ENCODE measurements at places on chromosomes 7 and 10.

DNA sequence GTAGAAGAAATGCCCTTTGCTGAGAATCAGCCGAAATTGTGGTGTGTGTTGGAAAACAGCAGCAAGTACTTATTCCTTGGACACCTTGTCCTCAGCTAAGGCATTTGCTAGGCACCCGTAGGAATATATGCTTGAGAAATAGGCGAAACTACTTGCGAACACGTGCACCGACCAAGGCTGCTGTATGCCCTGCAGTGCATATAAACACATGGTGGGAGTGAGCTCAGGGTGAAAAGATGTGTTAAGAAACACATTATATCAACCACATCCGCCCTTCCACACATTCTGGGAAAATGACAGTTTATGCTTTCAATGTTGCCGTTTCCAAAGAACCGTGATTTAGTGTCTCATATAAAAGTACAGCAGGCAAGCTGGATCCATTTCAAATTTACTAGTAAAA, 199.2 kb downstream of the JCAD start:
- DNase-seq = no peak

DNA sequence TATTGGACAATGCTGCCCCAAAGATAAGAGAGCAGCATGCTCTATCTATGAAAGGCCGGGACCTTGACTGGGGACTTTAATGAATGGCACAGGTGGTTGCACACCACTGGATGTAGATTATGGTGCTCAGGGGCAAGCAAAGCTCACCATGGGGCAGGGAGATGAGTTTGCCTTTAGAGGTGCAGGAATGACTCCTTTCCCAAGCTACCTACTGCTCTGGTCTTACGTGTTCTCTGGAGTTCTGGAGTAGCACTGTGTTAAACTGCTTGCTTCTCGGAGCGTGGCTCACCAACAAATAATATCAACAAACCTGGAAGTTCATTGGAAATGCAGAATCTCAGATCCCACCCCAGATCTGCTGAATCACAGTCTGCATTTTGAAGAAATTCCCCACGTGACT, 445.3 kb downstream of the RPS24 start:
- no peak for DNase-seq

- DNase-seq = no peak
These were observed 258.4 kb downstream of the PLXNA4 start for GRCh38 chr7:132317701-132318351.

- DNase-seq = no peak
These were observed 264.3 kb downstream of the CACNA2D1 start for GRCh38 chr7:82179311-82179710.

GRCh38 chr7:119197172-119197876, 972.8 kb downstream of the ANKRD7 start:
- DNase-seq = no peak

DNA sequence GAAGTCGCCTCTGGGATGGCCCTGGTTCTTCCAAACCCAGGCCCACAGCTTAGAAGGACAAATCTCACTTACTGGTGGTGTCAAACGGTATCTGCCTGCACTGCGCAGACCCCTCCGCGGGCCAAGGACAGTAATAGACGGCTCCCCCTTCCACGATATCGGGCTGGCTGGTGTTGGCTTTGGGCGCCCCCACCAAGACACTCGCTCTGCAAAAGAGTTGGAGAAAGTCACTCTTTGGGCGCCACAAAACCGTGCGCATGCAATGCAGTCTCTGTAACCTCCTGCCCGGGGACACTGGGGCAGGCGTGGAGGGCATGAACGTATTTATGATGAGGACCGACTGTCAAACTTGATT, 1.1 kb downstream of the ITGA8 start:
- DNase-seq = no peak

DNA sequence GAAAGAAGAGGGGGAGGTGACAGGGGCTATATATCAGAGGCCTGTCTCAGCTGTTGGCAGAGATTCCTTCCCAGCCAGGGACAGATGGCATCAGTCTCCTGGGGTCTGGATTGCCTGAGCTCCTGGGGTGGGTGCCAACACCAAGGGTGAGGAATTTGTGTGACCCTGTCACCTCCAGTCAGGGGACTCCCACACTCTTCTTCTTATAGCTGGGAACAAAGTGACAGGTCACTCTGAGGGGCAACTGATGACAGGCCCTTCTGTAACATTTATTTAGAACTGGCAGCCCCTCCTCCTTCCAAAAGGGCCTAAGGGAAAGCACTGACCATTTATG, 53.7 kb upstream of the DUSP5 start:
- DNase-seq = no peak

DNA sequence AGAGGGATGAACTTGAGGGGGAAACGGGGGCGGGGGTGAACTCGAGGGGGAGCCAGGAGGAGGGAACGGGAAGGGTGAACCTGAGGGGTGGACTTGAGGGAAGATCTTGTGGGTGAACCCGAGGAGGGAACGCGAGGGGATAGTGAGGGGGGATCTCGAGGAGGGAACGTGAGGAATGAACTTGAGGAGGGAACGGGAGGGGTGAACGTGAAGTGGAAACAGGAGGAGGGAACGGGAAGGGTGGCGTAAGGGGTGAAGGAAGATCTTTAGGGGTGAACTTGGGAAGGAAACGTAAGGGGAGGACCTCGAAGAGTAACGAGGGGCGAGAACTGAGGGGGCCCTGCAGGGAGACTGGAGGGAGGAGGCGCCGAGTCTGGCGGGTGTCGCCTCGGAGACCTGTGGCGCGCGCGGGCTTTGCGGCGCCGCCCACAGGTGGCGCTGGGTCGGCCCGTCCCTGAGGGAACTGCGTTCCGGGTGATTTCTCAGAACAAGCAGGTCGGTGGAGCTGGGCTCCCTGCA, 651 bp downstream of the MYO3A start:
- DNase-seq = peak; percentile 88

DNA sequence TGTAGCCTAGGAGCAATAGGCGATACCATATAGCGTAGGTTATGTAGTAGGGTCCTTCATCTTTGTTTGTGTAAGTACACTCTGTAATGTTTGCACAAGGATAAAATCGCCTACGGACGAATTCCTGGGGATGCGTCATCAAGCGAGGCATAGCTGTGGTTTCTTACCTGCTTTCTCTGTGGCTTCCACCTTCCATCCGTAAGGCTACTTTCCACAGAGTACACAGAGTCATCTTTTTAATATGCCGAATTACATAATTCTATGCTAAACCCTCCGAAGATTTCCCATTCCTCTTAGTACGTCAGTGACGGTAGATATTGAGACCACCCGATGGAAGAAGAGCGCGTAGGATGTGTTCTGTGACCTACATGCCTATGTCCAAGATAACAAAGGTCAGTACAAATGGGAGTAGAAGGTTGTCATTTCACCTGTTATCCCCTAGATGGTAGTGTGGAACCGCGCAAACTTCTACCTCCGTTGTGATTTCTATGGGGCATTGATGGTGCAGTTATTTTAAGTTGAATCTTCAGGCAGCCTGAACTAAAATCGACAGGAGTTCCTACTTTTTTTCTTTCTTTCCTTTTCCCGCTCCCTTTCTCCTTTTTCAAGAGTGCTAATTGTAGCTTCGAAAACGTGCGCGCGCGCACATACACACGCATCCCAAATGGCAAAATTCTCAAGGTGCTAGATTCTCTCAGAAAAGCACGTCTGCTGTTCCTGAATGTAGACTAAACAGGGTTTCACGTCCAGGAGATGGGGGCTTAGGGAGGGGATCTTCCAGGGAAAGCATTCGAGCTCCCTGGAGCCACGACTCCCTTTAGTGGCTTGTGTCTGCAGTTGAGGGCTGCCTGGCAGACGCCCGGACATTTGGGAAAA, 111.7 kb upstream of the MBL2 start:
- peak; percentile 2 for DNase-seq

- peak; percentile 24 for DNase-seq
These were observed 704 bp upstream of the ERLIN1 start for GRCh38 chr10:100186253-100187212.

- no peak for DNase-seq
These were observed 19.2 kb upstream of the MET start for GRCh38 chr7:116652793-116653192.

DNA sequence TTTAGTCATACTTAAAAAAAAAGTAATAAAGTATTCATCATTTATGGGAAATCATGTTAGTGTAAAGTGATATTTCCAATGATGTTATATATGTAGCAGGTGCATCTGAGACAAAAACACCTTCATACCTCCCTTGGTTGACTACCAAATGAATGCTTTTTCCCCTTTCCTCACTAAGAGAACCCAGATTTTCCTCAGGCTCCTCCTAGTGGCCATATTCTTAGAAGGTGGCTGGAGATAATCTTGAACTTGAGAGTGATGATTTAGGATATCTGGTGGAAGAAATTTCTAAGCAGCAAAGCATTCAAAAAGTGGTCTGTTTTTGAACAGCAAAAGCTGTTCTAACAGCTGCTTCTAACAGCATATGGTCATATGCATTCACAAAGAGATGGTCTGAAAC, 16.8 kb upstream of the DNAH11 start:
- DNase-seq = no peak

GRCh38 chr10:132681858-132682755, 103.8 kb downstream of the NKX6-2 start:
- no peak for DNase-seq

DNA sequence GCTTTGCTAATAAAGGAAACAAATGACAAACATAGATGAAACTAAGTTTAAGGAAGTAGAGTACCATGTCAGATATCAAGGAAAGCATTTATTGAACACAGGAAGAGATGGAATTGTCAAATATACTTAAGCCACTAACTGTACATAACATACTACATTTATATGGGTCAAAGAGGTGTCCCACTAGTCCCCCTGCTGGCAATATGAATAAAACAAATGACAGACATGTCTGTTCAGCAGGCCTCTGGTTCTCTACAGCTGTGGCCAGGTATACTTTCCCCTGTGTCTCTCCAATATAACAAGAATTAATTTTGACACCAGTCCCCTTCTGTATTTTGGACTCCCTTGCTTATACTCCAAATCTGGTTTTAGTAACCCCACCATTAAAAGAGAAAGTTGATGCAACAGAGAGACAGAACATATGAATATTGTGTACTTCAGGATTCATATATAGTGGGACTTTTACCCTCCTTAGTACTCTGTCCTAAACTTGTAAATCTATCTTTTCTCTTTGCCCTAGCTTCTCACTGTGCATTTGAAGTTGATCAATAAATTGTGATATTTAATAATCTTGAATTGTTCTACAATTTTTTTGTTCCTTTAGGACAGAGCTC, 42.9 kb downstream of the CD36 start:
- DNase-seq = peak; percentile 43

DNA sequence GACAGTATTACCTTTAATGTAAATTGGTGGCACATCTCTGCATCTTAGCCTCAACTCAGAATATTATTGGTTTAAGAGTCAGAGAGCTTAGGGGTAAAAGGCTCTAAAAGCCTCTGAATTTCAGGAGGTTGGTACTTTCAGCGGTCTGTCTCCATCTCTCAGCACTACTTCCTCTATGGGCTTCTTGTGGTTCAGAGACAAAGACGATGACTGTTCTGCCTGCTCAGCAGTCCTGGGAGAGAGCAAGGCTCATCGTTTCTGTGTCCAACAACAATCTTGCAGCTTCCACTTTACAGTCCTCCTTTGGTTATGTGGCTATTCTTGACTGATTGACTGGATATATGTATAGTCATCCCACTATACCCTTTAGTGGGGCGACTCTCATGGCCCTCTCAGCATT, 394.7 kb downstream of the AUTS2 start:
- DNase-seq = no peak

GRCh38 chr10:62850646-62851045, 34.5 kb upstream of the EGR2 start:
- DNase-seq = no peak

DNA sequence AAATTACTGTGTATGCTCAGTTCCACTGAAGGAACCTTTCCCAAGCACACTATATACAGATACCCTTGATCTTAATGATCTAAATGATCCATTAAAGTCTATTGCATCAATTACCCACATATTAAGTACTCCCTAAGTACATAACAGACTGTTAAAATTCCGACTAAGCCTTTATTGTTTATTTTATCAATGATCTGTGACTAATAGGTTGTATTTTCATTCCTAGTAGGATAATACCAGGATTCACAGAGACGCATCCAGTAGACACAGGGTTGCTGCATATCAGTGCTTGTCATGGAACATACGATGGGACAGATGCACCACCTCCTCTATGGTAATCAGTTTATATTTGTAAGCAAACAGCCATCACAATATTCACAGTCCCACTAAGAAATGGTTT, 159.6 kb upstream of the SLC26A5 start:
- DNase-seq = no peak

DNA sequence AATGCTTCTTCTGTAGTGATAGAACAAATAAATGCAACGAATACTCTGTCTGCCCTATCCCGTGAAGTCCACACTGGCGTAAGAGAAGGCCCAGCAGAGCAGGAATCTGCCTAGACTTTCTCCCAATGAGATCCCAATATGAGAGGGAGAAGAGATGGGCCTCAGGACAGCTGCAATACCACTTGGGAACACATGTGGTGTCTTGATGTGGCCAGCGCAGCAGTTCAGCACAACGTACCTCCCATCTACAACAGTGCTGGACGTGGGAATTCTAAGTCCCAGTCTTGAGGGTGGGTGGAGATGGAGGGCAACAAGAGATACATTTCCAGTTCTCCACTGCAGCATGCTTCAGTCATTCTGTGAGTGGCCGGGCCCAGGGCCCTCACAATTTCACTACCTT, 45.8 kb downstream of the FIGNL1 start:
- no peak for DNase-seq

DNA sequence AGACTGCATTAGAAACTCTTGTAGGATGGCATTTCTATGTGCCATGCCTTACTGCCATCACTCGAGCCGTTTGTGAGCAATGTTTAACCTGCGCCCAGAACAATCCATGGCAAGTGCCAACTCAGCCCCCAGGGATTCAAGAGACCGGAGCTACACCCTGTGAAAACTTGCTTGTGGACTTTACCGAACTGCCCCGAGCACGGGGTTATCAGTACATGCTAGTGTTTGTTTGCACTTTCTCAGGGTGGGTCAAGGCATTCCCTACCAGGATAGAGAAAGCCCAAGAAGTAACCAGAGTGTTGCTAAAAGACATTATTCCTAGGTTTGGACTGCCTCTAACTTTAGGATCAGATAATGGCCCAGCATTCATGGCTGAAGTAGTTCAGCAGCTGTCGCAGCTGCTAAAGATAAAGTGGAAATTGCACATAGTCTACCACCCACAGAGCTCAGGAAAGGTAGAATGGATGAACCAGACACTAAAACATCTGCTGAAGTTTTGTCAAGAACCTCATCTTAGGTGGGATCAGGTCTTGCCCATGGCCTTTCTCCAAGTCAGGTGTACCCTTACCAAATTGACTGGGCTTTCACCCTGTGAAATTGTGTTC, 8.9 kb upstream of the CYREN start:
- DNase-seq = no peak

DNA sequence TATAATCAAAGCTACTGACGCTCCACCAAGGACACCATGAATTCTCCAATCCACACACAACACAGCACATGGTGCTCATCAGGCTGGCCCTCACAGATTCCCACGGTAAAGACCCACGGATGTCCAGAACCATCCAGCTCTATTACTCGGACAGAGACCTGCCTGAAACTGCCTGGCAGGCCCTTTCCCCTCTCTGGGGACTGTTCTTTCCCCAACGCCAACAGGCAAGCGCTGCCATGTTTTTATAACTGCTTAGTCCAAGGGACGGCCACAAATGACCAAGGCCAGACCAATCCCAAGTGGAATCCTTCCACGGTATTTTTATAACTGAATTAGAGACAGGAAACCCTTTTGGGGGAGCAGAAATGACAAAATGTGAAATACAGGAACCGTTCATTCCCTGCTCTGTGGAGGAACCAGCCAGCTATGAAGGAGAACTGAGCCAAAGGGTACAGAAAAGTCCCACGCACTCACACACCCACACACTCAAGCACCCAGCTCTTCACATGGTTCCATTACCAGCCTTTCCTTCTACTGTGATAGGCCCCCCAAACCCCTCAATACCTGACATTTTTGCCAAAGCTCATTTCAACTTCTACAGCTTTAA, 4.1 kb downstream of the PIP4K2A start:
- DNase-seq = no peak

- DNase-seq = no peak
These were observed 188.7 kb upstream of the MINDY3 start for GRCh38 chr10:16049050-16049449.
